Activated T-cell treated with anti-CD3 and anti-CD28 coated beads for 4 hours (primary cell): ENCODE measurements at places on chromosomes 5 and 9.

- no peak for DNase-seq
Observed at GRCh38 chr5:120199559-120199958, 264.5 kb upstream of the PRR16 start.

DNA sequence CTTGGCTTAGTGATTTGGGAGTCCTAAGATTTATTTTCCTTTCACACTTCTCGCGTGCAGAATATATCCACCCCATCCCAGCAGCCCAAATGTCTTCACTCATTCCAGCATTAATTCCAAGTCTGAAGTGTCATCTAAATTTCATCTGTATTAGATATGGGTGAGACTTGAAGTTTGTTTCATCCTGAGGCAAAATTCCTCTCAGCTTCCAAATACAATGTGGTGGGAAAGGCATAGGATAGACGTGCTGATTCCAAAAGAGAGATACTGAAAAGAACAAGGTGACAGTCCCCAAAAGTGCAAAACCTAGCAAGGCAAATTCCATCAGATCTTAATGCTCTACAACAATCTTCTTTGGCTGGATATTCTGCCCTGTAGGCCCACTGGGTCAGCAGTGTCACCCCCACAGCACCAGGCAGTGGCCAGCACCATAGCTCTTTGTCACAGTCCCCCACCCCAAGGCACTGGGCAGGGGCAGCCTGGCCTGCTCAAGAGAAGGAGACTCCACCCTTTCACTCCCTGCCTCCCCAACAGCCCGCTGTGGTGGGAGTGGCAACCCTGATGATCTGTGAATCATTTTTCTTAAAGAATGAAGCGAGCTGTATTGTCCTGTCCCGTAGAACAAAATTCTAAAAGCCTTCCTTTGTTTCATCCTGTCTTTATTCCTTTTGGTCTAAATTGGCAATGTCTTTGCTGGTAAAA is 2.7 kb upstream of the ADAM19 start:
- DNase-seq = no peak

- DNase-seq = no peak
Observed at GRCh38 chr5:177507165-177507564, 2.5 kb downstream of the DOK3 start.

DNA sequence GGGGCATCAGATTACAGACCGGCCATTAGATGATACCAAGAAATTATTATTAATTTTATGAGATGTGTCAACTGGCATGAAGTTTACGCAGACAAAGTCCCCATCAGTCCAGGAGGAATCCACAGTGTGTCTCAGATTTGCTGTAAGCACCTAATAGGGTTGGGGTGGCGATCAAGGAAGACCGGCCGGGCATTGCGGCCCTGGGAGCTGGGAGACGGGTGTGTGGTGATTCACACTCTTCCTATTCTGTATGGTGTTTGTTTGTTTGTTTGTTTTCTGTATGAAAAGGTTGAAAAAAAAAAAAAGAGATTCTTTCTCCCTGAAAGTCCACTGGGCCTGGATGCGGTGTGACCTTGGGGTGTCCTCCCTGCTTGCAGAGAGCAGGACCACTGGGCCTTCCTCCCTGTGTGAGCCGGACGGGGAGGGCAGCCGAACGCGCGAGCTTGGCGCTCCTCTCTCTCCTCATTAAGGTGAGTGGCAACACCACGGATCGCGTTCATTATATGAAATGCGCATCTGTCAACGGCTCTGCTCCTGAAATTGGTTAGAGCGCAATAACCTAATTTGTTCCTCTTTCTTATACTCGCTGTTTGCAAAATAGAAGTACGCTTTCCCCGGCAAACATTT is 15.1 kb downstream of the RASGEF1C start:
- no peak for DNase-seq

GRCh38 chr5:43210570-43210969 is 18.5 kb downstream of the NIM1K start:
- DNase-seq = no peak

- DNase-seq = no peak
Observed at GRCh38 chr5:56028708-56029107, 33.9 kb upstream of the IL6ST start.

DNA sequence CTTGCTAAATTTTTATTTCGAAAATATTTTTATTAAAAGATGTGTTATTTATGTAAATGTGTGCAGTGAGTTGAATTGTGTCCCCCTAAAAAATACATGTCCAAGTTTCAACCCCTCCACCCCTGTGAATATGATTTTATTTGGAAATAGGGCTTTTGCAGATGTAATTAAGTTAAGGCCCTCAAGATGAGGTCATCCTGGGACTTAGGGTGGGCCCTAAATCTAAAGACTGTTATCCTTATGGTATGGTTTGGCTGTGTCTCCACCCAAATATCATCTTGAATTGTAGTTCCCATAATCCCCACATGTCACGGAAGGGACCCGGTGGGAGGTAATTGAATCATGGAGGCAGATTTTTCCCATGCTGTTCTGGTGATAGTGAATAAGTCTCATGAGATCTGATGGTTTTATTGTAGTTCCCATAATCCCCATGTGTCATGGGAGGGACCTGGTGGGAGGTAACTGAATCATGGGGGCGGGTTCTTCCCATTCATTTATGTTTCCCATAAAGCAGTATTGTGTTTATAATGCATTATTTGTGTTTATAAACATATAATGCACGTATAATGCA is 1.5 kb upstream of the TMED7 start:
- no peak for DNase-seq

DNA sequence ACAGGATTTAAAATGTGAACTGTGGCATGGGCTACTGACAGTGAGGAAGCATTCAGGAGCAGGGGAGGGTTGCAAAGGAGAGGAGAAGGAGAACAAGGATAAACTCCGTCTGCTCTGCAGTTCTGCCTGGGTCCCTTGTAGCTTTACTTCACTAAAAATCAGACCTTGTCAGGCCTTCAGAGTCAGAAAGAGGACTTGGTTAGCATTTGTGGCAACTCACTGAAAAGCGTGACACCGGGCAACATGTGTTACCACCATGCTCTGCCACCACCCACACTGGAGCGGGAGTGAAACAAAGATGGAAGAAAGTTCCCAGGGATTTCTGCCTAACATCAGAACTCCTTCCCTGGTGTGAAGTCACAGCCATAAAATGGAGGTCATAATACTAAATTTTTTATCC is 19.3 kb downstream of the FYB1 start:
- DNase-seq = no peak

- no peak for DNase-seq
Observed at GRCh38 chr9:98104445-98104881, 14.6 kb downstream of the TRIM14 start.

GRCh38 chr9:127586537-127586936 is 25.5 kb upstream of the STXBP1 start:
- DNase-seq = peak; percentile 57

DNA sequence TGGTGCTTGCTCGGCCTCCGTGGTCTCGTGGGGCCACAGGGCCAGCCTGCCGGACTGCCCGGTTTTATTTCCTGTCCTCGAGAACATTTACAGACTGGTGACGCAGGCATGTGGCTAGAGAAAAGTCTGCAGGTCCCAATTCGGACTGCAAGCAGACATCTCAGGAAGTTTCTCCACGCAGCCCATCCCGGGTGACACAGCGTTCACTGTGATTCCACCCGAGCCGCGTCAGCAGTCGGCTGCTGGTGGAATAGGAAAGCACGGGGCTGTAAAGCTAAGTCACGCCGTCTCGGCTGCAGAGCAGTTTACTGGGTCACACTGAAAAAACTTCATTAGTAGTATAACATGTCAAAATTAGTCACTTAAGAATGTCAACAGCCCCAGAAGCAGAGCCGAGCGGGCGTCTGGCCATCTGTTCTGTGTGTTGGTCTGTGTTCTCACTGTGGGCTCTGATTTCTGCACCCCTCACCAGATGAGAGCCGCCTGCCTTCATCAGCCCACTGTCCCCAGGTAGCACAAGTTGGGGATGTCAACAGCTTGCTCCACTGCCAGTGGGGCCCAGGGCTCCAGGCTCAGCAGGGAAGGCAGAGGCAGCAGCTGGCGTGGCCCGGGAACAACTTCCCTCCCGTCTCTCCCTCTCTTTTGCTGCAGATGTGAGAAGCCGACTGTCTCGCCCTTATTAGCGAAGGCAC is 363.7 kb downstream of the IRX2 start:
- no peak for DNase-seq

DNA sequence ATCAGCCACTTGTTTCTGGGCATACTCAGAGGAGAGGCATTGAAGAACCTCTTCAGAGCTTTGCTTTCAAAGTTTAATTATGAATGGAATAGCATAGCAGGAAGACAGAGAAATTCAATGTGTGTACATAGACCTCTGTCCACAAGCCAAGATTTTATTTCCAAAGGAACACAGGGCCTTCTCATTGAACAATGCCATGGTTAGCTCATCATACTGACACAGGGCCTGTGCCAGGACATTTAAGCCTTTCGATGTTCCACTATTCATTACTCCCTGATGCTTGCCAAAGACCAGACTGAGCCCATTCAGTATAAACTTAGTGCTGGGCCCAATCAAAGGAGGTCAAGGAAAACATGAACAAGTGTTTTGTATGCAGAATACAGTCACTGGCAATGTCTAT is 280.8 kb downstream of the FBXL17 start:
- DNase-seq = no peak

- DNase-seq = no peak
Observed at GRCh38 chr9:75033791-75034473, 5.8 kb upstream of the CARNMT1 start.

DNA sequence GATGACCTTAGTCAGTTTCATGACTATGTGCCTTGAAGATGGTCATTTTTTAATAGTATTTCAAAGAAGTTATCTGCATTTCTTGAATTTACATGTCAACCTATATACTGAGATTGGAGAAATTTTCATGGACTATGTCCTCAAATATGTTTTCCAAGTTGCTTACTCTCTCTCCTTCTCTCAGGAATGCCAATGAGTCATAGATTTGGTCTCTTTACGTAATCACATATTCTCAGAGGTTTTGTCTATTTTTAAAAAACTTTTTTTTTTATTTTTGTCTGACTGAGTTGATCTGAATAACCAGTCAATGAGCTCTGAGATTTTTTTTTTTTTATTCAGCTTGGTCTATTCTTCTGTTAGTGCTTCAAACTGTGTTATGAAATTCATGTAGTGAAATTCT is 374.7 kb upstream of the GRIN3A start:
- DNase-seq = no peak

- no peak for DNase-seq
Observed at GRCh38 chr5:153714798-153715197, 224.3 kb downstream of the GRIA1 start.

GRCh38 chr9:137582286-137582860 is 3.6 kb upstream of the DPH7 start:
- no peak for DNase-seq

DNA sequence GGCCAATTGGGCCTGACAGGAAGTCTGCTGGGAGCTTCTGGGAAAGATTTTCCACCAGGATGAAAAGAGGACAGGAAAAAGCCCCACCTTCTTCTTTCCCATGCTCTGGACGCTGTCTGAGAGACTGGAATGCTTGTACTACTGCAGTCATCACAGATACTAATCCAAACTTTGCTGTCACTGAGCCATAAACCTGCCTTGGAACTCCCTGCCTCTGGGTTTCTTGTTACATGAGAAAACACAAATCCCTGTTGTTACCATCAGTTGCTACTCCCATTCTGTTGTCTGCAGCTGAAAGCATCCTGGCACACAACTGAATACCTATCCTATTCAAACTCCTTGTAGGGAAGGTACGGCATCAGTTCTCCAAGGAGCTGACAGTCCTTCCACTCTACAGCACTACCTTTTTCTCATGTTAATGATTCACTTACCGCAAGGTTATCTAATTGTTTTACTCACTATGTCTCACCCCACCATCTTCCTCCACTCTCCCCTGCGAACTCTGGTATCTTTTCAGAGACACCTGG is 167.5 kb downstream of the CDK5RAP2 start:
- DNase-seq = no peak

DNA sequence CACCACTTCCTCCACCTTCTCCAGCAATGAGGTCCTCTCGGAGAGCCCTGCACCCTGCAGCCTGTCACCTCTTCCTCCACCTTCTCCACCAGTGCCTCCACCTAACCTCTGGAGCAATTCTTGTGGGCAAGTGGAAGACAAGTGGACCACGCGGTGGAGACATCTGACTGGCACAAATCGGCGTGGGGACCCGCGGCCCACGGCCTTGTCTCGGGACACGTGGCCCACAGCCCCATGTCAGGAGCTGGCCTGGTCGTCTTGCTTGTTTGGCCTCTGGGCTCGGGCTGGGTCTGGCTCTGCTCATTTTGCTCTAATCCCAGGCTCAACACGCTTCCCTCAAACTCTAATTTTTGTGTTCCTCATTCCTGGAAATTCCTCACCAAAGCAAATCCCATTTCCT is 393.1 kb upstream of the IRX1 start:
- DNase-seq = no peak
